Glutamatergic neuron (in vitro differentiated cells): ENCODE measurements at places on chromosomes 2 and 18. TPM values are rescaled to one million over a fixed set of nuclear protein-coding genes. Genes with fewer than 3 reads are reported as not detected.

SKA1 gene
- 2.0 TPM for total RNA-seq

TDRD15 gene
- total RNA-seq, result not detected

OR6B2 gene
- total RNA-seq, result not detected

EPC2 gene
- 40.9 TPM for total RNA-seq

COX7A2L gene
- 98.8 TPM for total RNA-seq

GLB1L gene
- 6.2 TPM for total RNA-seq

DAPL1 gene
- not detected for total RNA-seq

NXPH2 gene
- total RNA-seq, result 0.83 TPM

SCYGR4 gene
- total RNA-seq, result not detected

FRZB gene
- 2.2 TPM for total RNA-seq

PTRHD1 gene
- 25.2 TPM for total RNA-seq

MATN3 gene
- 0.32 TPM for total RNA-seq

DSG4 gene
- not detected for total RNA-seq

HRH4 gene
- not detected for total RNA-seq

WDR33 gene
- 54.5 TPM for total RNA-seq

ANKRD53 gene
- 11.7 TPM for total RNA-seq

RNPEPL1 gene
- 20.9 TPM for total RNA-seq

ELAC1 gene
- 9.2 TPM for total RNA-seq

ZBTB7C gene
- total RNA-seq, result 10.6 TPM

ZAP70 gene
- 1.3 TPM for total RNA-seq

DNAJC5G gene
- total RNA-seq, result not detected

GMPPA gene
- 23.2 TPM for total RNA-seq

SCN9A gene
- total RNA-seq, result 11.2 TPM

IL36RN gene
- not detected for total RNA-seq

CACNB4 gene
- 5.1 TPM for total RNA-seq

WNT10A gene
- total RNA-seq, result 0.17 TPM

FMNL2 gene
- total RNA-seq, result 166 TPM

RUFY4 gene
- not detected for total RNA-seq

EVA1A gene
- total RNA-seq, result not detected

LOXHD1 gene
- not detected for total RNA-seq

FNDC4 gene
- 15.2 TPM for total RNA-seq

HOXD13 gene
- 0.17 TPM for total RNA-seq

OSBPL1A gene
- total RNA-seq, result 27.5 TPM

NR4A2 gene
- 2.2 TPM for total RNA-seq
